Mucosa of descending colon (tissue), 3 donors: ENCODE measurements at places on chromosomes 5 and 9. TPM values are rescaled to one million over a fixed set of nuclear protein-coding genes. Genes with fewer than 3 reads are reported as not detected.

DNA sequence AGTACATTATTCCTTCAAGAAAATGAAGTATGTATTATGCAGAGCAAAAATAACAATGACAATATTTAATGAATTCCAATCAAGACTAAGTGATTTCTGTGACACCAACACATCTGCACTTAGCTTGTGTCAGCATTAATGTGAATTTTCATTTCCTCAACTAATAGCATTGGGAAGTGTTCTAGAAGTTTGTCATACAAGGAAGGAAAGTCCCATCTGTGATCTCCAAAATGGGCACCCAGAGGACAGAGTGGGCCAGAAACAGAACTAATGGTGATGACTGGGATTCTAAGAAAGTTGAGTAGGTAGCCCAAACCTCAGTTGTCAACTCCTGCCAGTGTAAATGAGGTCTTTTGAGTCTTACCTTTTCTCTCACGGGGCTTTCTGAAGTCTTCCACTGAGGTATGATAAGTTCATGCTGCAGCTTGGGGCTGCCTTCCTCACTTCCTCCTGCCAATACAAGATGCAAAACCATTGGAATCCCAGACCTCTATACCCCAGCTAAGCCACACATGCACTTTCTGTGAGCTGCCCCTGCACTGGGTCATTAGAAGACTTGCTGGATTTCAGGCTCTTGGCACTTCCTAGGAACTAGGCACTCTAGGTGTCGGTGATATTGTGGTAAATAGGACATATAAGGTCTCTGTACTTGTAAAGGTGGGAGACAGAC, 4.9 kb downstream of the ADAM19 start:
- DNase-seq: no peak

Gene TAL2
- 0.65 TPM for total RNA-seq

DNA sequence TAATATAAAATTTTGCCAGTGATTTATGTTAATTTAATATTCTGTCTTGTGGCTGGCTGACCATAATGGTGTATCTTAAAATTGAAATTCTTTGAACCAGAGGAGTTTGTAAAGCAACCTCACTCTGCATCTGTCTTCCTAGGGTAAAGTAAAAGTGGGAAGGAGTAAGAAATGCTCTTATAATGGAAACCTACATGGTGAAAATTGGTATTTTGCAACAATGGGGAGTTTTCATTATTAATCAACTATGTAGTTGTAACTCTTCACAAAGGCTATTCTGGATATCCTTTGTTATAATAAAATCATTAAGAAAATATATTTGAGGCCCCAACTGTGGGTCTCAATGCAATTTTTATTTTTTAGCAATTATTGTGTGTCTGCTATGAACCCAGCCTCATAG, 44.2 kb downstream of the SNX30 start:
- DNase-seq: no peak

Gene NRG2
- 0.52 TPM for total RNA-seq

GRCh38 chr9:85302938-85303756, 438.6 kb downstream of the AGTPBP1 start:
- DNase-seq: no peak

GRCh38 chr5:44365345-44365744, 23.9 kb downstream of the FGF10 start:
- no peak for DNase-seq

- no peak for DNase-seq
Measured at GRCh38 chr9:24464319-24464951, 81.3 kb downstream of the IZUMO3 start.
